ENCODE measurements at places on chromosomes 1 and 21. TPM values are rescaled to one million over a fixed set of nuclear protein-coding genes. Genes with fewer than 3 reads are reported as not detected.

Gene TEX38
- not detected for total RNA-seq

Gene FNDC10
- total RNA-seq: 1.4 TPM

Gene LGALS8
- 123 TPM for total RNA-seq

Gene TCEA3
- total RNA-seq: 7.7 TPM

Gene CACNA1E
- not detected for total RNA-seq

Gene AMY2A
- total RNA-seq: 2.5 TPM

Gene DPT
- total RNA-seq: 131 TPM

Gene OR2G6
- total RNA-seq: not detected

Gene INTS11
- 50.5 TPM for total RNA-seq

Gene CR2
- not detected for total RNA-seq

Gene VANGL2
- total RNA-seq: 1.4 TPM

Gene WDTC1
- total RNA-seq: 27.3 TPM

Gene TEKT2
- not detected for total RNA-seq

Gene MX2
- 31.0 TPM for total RNA-seq

Gene S100A11
- total RNA-seq: 496 TPM

Gene MEGF6
- total RNA-seq: 10.0 TPM

Gene PRDX1
- total RNA-seq: 159 TPM

Gene SLC35F3
- 0.44 TPM for total RNA-seq

Gene NTMT2
- not detected for total RNA-seq

Gene KRTAP7-1
- total RNA-seq: not detected

Gene KIF2C
- total RNA-seq: 1.7 TPM

Gene AMY1A
- not detected for total RNA-seq

Gene MYBPH
- total RNA-seq: not detected

Gene PSMB2
- total RNA-seq: 42.7 TPM

Gene CYP4A11
- total RNA-seq: 0.66 TPM

Gene USH2A
- total RNA-seq: under 0.01 TPM

Gene SPRR2B
- not detected for total RNA-seq

Gene SDC3
- total RNA-seq: 24.7 TPM

Gene COL24A1
- total RNA-seq: 1.2 TPM

Gene HFM1
- 1.8 TPM for total RNA-seq

Gene CBR3
- total RNA-seq: 21.0 TPM

Gene THEM5
- not detected for total RNA-seq

Gene KCND3
- 11.1 TPM for total RNA-seq

Gene HRNR
- not detected for total RNA-seq

Gene GSTM1
- not detected for total RNA-seq

Gene AADACL3
- total RNA-seq: 0.16 TPM

Gene PRAMEF12
- total RNA-seq: not detected

Measured in subcutaneous adipose tissue (tissue), 4 donors.